CD4-positive, alpha-beta T cell treated with Interleukin-15 for 1 hour (primary cell): ENCODE measurements at places on chromosomes 11 and 22.
A peak's percentile ranks its signal among the peaks of the same experiment; 100 is the strongest.

DNA sequence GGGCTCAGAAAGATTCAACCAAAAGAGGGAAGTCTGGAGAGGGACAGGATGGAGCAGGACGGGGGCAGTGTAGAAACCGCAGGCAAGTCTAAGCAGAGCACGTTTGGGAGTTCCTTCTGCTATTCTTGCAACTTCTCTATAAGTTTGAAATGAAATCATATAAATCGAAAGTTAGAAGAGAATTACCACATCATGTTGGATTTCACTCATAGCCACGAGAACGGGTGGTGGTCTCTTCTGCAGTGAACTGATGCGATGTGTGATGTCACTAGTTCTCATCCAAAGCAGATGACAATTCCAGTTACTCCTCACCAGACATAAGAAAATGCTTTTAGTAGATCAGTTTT, 36.0 kb downstream of the KCNQ1 start:
- peak; percentile 50 for DNase-seq

- DNase-seq: peak; percentile 14
Observed at GRCh38 chr11:116548256-116548655, 224.5 kb downstream of the BUD13 start.

GRCh38 chr22:24768537-24769374, 5.8 kb downstream of the PIWIL3 start:
- DNase-seq: no peak

- no peak for DNase-seq
Observed at GRCh38 chr11:12246147-12246546, 131.2 kb upstream of the PARVA start.

GRCh38 chr22:47370448-47371262, 608.2 kb downstream of the TBC1D22A start:
- no peak for DNase-seq

GRCh38 chr22:43114958-43115357, 4.4 kb downstream of the BIK start:
- no peak for DNase-seq

GRCh38 chr22:28864878-28865596, 18.3 kb upstream of the ZNRF3 start:
- DNase-seq: no peak

GRCh38 chr11:27373856-27374602, 11.0 kb upstream of the CCDC34 start:
- no peak for DNase-seq

- DNase-seq: no peak
Observed at GRCh38 chr22:31776231-31776630, 22.4 kb downstream of the DEPDC5 start.

- DNase-seq: no peak
Observed at GRCh38 chr11:35292279-35292678, 127.1 kb downstream of the SLC1A2 start.

GRCh38 chr11:7927635-7928034, 3.4 kb downstream of the OR10A6 start:
- no peak for DNase-seq

GRCh38 chr11:112538534-112539280, 278.0 kb upstream of the PLET1 start:
- no peak for DNase-seq

DNA sequence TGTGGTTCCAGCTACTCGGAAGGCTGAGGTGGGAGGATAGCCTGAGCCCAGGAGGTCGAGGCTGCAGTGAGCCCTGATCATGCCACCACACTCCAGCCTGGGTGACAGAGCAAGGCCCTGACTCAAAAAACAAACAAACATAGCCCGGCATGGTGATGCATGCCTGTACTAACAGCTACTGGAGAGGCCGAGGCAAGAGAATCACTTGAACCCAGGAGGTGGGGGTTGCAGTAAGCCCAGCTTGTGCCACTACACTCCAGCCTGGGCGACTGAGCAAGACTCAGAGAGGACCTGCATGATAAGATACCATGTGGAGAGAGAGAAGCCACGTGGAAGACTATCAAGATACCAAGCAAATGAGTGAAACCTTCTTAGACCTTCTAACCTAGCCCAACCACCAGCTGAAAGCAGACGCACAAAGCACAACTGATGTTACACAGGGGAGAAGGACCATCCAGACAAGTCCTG, 36.1 kb downstream of the AMBRA1 start:
- no peak for DNase-seq

DNA sequence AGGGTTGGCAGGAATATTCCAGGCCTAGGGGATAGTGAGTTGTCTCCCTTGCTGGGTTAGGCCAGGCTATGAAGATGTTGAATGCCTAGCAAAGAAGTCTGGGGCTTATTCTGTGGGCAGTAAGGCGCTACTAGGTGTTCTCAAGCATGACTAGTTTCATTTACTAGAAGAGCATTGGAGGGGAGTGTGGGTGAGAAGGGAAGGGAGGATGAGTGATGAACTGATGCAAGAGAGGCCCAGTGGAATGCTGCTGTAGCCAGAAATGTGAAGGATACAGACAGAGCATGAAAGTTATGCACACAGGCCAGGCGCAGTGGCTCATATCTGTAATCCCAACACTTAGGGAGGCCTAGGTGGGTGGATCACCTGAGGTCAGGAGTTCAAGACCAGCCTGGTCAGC, 33.5 kb downstream of the POU2F3 start:
- DNase-seq: no peak

- no peak for DNase-seq
Observed at GRCh38 chr22:37379085-37379484, 48.2 kb downstream of the ELFN2 start.

DNA sequence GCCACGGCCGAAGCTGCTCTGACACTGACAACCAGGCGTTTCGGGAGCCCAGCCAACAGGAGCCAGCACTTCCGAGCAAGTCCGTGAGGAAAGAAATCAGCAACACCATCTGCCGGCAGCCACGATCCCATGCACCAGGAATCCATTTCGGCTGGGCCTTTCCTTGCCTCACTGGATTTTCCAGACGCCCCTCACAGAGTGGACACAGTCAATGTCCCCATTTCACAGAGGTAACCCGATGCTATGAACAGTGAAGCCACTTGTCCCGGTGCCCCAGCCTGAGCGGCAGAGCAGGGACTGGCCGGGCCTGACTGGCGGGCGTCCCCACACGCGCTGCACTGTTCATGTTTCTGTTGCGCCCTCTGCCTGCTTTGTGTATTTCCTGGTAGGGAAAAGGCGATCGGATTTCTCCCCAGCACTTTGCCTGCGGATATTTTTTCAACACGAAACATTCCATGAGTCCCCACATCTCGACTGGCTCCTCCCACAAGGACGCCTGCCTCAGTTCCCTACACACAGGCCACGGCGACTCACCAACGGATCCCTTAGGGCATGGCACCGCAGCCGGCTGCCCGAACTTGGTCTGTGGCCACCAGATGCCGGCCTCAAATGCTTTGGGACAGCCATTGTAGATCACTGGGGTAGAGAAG, 55.3 kb downstream of the TRMU start:
- no peak for DNase-seq

DNA sequence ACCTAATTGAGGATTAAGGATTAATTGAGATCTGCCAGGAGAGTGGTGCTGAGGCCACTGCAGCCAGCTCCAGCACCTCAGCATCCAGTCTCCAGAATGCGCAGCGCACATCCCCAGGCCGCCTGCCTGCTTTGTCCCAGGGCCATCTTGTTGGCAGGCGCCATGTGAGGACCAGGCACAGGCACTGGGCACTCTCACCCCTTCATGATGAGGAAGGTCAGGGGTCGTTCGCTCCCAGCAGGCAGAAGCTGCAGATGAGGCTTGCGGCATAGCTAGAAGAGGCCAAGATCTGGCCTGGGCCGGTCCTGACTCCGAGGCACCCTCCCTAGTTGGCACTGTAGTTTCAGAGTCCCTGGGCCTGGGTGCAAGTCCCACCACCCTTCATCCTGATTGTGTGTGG, 6.4 kb downstream of the CABP2 start:
- DNase-seq: no peak
